CD8-positive, alpha-beta T cell (primary cell): ENCODE measurements at places on chromosomes 13 and 19. TPM values are rescaled to one million over a fixed set of nuclear protein-coding genes. Genes with fewer than 3 reads are reported as not detected.
A peak's percentile ranks its signal among the peaks of the same experiment; 100 is the strongest.

GRCh38 chr13:102845630-102846260, at the start of gene ERCC5:
Gene ERCC5, plus strand, starts transcription at chr13:102846032. Its CDS starts 235 bp downstream, at chr13:102846267.
- DNase-seq, result peak; percentile 97

Gene SIGLEC8
- total RNA-seq, result not detected

Gene CEACAM16
- total RNA-seq, result not detected

Gene SHISA7
- total RNA-seq, result not detected

DNA sequence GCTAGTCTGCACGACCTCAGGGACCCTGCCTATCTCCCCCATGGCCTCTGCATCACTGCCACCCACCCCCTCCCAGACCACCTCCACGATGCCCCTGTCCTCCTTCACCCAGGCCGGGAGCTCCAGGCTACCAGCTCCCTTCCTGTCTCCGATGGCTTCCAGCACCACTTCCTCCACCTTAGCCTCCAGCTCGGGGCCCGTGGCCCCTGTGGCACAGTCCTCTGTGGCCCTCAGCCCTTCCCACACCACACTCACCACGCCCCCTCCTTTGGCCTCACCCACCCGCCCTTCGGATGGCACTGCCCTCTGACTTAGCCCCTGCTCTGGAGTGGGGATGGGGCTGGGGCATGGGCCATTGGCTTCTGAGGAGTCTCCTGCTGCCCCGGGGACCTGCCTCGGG, 7.2 kb downstream of the PALM3 start:
- no peak for DNase-seq

DNA sequence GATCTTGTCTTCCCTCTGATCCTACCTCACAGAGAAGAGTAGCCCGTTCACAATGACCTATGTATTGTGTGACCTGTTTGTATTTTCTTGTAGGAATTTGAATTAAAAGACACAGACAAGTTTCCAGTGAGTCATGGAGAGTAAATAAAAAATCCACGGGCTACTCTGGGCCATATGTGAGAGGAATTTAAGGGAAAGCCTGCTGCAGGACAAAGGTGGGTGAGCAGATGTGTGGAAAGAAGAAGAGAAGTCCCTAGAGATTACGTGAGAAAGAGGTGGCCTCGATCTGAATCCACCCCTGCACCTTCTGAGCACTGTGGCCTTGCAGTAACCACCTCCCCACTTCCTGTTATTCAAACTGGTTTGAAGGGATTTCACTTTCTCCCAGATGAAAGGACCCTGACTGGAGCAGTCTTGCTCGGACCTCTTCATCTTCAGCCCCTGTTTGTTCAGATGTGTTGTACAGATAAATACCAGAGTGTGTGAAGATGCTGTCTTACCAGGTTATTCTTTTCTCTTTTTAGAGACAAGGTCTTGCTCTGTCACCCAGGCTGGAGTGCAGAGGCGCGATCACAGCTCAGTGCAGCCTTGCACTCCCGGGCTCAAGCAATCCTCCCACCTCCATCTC, 205.4 kb downstream of the PDS5B start:
- DNase-seq, result peak; percentile 75

Gene SLC15A1
- not detected for total RNA-seq

- no peak for DNase-seq
Observed at GRCh38 chr19:13669780-13670355, 94.5 kb upstream of the MRI1 start.

Gene PLIN5
- total RNA-seq, result 0.54 TPM

DNA sequence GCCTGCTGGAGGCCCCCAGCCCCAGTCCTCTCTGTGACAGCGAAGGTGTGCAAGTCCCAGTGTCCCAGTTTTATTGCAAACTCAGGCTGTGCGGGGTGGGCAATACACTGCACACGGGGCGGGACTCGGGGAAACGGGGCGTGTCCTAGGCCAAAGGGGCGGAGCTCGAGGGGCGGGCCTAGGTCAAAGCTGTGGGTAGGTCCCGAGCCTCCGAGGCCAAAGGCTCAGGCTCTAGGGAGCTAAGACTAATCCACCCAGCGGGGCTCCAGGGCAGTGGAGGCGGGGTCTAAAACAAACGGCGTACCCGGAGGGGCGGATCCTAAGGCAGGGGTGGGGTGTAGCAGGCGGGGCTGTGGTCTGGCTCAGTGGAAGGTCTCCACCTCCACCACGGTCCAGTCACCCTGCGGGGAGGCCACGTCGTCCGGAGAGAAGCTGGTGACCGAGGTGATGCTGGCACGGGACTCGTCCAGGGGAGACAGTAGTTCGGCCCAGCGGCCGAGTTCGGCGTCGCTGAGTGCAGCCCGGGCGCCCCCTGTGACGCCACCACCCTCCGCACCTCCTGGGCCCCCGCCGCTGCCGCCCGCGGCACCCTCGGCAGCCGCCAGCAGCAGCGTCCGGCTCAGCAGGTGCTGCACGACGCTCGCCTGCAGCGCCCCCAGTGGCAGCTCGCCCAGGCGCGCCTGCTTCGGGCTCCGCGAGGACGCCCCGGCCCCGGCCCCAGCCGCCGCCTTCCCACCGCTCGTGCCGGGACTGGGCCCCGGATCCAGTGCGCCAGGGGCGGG, 5.3 kb downstream of the PRR36 start:
- peak; percentile 85 for DNase-seq

DNA sequence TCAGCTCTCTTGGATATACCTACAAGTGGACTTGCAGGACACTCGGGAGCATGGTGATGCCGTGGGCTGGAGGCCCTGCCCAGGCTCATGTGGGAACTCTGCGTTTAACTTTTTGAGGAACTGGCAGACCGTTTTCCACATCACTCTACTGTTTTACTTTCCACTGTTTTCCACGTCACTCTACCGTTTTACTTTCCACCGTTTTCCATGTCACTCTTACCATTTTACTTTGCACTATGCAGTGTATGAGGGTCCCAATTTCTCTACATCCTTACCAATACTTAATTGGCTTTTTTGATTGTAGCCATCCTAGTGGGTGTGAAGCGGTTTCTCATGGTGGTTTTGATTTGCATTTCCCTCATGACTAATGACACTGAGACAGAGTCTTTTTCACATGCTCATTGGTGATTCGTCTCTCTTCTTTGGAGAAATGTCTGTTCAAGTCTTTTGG, 40.5 kb downstream of the GATAD2A start:
- DNase-seq, result no peak

Gene RNF225
- total RNA-seq, result 0.76 TPM

GRCh38 chr13:31767175-31767900, 28.0 kb downstream of the RXFP2 start:
- DNase-seq, result no peak

DNA sequence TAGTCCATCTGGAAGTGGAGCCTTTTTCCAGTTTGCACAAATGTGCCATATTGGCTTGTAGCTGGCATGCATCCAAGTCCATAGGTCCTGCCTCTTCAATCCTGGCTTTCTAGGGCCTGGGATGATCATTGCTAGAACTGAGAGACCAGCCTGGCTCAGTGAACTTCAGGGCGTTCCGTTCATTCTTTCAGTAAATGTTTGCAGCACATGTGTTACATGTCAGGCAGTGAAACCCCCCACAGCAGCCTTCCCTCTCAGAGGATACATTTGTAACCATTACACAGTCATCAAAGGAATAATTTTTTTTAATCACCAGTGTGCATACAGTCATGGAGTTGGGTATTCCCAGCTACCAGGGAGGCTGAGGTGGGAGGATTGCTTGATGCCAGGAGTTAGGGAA, 9.7 kb downstream of the FUT2 start:
- DNase-seq, result no peak

DNA sequence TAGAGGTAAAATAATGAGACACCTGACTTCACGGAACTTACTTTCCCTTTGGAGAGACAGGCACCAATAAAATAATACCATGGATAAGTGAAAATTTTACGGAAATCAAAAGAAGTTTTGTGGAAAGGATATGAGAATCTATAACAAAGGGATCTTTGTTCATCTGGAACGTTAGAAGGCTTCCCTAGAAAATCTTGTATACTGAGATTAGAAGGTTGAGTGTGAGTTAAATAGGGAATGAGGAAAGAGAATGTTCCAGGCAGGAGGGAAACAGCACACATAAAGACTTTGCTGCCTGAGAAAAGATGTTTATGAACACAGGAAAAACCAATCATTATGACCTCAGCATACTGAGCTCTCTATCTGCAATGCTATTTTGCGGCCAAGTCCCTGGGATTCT, 19.6 kb upstream of the RAP2A start:
- no peak for DNase-seq

GRCh38 chr19:340620-341385, 3.8 kb downstream of the MIER2 start:
- DNase-seq, result no peak

GRCh38 chr19:4555657-4556561, 3.6 kb downstream of the SEMA6B start:
- no peak for DNase-seq

DNA sequence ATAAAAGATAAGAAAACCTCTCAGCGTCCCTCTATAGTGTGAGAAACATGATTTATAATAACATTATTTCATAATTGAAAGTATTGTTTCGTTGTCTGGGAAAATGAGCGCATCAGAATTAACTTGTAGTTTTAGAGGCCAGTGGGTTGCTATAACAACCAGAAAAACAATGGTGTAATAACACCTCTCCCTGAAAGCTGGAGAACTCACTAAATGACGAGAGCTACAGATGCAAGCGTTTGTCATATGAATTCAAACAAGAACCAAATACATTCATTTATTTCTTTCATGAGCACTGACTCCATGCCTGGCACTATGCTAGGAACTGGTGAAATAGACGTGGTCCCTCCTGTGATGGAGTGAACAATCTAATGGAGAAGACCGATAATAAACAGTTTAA, 16.3 kb downstream of the KBTBD7 start:
- no peak for DNase-seq

- no peak for DNase-seq
Observed at GRCh38 chr13:111944171-111944583, 122.8 kb upstream of the SOX1 start.

Gene LILRA6
- not detected for total RNA-seq

DNA sequence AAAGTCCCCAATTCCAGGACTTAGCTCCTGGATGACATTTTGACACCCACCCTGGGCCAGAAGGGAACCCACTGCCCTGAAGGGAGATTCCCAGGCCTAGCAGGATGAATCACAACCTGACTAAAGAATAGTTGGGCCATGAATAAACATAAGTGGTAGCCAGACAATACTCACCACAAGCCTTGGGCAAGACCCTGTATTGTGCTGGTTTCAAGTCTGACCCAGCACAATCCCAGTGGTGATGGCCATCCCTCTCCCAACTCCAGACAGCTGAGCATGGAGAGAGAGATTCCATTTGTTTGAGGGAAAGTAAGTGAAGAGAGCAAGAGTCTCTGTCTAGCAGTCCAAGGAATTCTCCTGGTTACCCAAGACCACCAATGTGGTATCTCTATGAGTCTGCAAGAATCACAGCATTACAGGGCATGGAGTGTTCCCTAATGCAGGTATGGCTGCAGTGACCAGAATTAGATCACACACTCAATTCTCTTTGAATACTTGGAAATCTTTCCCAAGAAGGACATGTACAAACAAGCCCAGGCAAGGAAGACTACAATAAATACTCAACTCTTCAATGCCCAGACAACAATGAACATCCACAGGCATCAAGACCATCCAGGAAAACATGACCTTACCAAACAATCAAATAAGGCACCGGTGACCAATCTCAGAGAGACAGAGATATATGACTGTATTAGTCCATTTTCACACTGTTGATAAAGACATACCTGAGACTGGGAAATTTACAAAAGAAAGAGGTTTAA, 158.0 kb downstream of the VWA8 start:
- DNase-seq, result no peak

DNA sequence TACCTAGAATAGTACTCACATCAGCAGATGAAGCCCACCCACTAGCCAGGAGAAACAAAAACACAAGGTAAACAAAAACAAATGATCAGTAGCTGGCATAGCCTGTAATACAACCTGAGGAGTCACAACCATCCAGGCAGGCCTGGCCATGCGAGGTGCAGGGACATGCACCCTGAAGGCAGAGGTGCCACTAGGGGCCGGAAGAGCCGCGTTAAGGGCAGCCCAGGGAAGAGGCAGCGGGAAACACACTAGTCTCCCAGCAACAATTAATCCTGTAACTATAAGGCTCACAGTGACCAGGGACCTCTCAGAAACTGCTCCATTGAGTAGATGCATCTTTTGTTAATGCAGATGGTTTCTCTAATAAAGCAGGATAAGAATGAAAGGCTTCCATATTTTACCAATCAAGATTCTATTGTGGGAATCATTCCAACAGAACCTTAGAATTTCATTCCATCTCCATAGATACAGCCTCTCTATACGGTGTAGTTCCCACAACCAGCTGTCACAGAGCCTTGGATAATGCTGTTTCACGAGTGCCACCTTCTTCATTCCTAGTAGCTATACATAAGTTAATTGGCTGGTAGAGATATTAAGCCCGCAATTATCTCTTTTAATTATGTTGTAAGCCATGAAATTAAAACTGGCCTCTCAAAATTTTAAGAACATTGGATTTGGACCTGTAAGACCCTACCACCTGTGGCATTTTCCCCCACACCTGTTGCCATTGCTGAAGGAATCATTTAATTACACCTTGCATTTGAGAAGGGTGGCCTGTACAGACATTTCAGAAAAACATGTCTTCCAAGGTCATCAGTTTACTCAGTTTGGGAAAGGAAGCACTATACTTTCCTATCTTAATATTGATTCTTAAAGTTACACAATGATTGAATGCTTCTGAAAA, 28.7 kb downstream of the ANKRD10 start:
- DNase-seq, result no peak

- no peak for DNase-seq
Observed at GRCh38 chr19:4443966-4444764, 13.4 kb downstream of the UBXN6 start.

DNA sequence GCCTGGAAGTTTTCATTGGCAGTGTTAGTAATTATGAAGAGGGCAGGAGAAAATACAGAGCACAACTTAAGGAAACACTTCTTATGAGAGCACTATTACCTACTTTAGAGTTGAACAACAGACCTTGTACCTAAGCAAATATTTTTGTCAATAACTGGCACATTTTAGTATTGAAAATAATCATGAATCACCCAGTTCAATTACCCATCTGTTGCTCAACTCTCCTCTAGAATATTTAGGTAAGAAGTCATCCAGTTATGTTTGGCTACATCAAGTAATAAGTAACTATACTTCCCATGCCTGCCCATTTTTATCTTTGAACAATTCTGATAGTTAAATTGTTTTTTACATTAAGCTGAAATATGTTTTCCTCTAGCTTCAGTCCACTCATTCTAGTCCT, 893.4 kb downstream of the DIAPH3 start:
- no peak for DNase-seq

- DNase-seq, result no peak
Observed at GRCh38 chr13:101452519-101453485, at the start of gene ITGBL1. Gene ITGBL1, plus strand, starts transcription at chr13:101452675. Its CDS starts 159 bp downstream, at chr13:101452834.

DNA sequence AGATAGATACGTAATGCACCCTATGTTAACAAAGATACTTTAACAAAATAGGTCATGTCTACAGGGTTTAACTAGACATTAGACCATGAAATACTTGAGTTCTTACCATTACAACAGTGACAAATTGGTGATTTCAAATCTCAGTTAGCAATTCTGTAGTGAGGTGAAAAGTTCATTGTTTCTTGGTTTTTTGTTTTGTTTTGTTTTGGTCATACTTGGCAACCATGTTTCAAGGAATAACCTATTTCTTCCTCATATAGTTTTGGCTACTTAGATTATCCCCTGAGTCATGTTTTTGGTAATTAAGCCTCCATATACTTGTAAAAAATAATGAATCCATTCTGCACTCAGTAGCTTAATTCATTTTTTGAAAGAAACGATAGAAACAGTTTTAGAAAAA, 1200.4 kb downstream of the DIAPH3 start:
- no peak for DNase-seq

GRCh38 chr19:15260939-15261338, 28.7 kb upstream of the EPHX3 start:
- no peak for DNase-seq
